ENCODE measurements at places on chromosomes 12 and 14. TPM values are rescaled to one million over a fixed set of nuclear protein-coding genes. Genes with fewer than 3 reads are reported as not detected.
A peak's percentile ranks its signal among the peaks of the same experiment; 100 is the strongest.

- no peak overlapping the region for H3K27ac ChIP-seq
- no peaks in the 10 kb centered on the region for H3K36me3 ChIP-seq
- no peak overlapping the region for H3K4me3 ChIP-seq
- no peak for DNase-seq
Observed at GRCh38 chr12:120653611-120654010, 13.2 kb downstream of the CABP1 start.

DNA sequence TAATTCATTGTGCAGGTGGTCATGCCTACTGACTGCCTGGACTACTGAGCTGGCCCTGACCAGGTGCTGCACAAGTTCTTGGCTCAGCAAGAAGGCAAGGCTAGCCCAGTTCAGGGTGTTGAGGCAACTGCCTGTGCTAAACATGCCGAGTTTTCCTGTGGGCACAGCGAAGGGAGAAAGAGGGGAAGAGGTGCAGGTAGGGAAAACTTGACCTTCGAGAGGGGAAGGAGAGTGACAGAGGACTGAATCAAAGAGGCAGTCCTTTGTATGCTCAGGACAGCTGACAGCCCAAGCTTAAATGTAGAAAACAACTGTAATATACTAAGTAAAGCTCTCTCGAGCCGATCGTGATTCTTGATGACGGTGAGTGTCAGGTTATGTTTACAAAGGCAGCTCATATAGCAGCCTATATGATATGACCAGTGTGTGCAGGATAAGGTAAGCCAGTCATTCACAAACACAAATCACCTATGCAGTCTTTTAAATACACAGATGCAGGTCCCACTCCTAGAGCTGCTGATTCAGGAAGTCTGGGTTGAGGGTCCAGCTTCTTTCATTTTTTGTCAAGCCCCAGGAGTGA lies 2.6 kb downstream of the IRAK3 start:
- no peak for DNase-seq
- peaks cover 15% of the 10 kb centered on the region for H3K27me3 ChIP-seq
- H3K4me3 ChIP-seq: no peak overlapping the region

FKBP3 gene
- total RNA-seq: 157 TPM

CLEC1B gene
- not detected for total RNA-seq

TMEM233 gene
- total RNA-seq: not detected

DNAAF2 gene
- 26.3 TPM for total RNA-seq

- H3K27me3 ChIP-seq: peaks cover 2% of the 10 kb centered on the region
- no peaks in the 10 kb centered on the region for H3K36me3 ChIP-seq
- DNase-seq: no peak
Observed at GRCh38 chr12:65123435-65124063, 2.4 kb upstream of the WIF1 start.

DNA sequence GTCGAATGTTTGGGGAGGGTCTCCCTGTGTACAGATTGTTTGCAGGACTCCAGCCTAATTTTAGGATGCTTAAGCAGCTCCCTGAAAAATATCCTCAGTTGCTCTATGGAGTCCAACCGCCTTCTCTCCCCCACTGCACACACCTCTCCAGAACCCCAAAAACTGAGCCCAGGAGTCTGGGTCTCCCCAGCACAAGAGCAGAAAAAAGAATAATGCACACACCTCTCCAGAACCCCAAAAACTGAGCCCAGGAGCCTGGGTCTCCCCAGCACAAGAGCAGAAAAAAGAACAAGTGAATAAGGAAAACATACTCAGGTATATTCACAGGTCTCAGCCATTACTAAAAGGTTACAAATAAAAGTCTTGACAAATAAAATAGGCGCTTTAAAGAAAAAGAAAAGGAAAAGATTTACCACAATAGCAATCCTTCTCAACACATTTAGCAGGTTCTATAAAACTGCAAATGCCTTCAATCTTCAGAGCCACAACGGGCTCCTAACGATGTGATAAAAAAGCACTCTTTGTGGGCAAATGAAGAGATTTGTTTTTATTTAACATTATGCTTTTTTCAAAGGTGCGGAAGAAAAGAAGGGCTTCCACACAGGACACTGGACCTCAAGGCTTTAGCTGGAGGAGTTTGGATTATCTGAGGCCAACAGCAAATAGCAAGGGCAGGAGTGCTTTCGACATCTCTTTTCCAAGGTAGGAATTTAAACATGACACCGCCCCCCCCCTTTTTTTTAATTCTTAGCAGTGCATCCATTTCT lies 8.2 kb downstream of the BCL11B start:
- DNase-seq: no peak
- no peaks in the 10 kb centered on the region for H3K27me3 ChIP-seq
- no peak overlapping the region for H3K27ac ChIP-seq
- no peak overlapping the region for H3K4me3 ChIP-seq
- peaks cover 25% of the 10 kb centered on the region for H3K4me1 ChIP-seq
- H3K36me3 ChIP-seq: no peaks in the 10 kb centered on the region

GRCh38 chr12:28891126-28891525 lies 258.0 kb upstream of the FAR2 start:
- no peak overlapping the region for H3K27ac ChIP-seq
- H3K36me3 ChIP-seq: no peaks in the 10 kb centered on the region
- no peak for DNase-seq
- H3K27me3 ChIP-seq: no peaks in the 10 kb centered on the region
- H3K4me3 ChIP-seq: no peak overlapping the region
- H3K4me1 ChIP-seq: no peaks in the 10 kb centered on the region

LTB4R gene
- 9.2 TPM for total RNA-seq

GRCh38 chr14:31388687-31389413 lies 31.5 kb downstream of the HEATR5A start:
- H3K4me1 ChIP-seq: no peaks in the 10 kb centered on the region
- H3K27me3 ChIP-seq: no peaks in the 10 kb centered on the region
- no peak overlapping the region for H3K4me3 ChIP-seq
- H3K27ac ChIP-seq: no peak overlapping the region
- H3K36me3 ChIP-seq: peaks cover 6% of the 10 kb centered on the region
- no peak for DNase-seq

DNA sequence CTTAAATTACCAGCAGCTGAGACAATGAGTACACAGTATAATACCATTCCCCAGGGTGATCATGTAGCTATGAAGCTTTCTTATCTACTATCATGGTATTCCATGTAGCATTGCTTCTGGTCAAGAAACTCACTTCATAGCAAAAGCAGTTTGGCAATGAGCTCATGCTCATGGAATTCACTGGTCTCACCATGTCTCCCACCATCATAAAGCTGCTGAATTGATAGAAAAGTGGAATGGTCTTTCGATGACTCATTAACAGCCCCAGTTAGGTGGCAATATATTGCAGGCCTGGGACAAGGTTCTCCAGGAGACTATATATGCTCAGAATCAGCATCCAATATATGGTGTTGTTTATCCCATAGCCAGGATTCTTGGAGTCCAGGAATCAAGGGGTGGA lies 553.7 kb downstream of the FOXG1 start:
- H3K27me3 ChIP-seq: no peaks in the 10 kb centered on the region
- H3K4me1 ChIP-seq: no peaks in the 10 kb centered on the region
- no peaks in the 10 kb centered on the region for H3K36me3 ChIP-seq

GRCh38 chr12:68036642-68037041 lies 47.4 kb downstream of the IFNG-AS1 start:
- H3K36me3 ChIP-seq: no peaks in the 10 kb centered on the region
- no peak for DNase-seq
- no peaks in the 10 kb centered on the region for H3K27me3 ChIP-seq
- H3K4me3 ChIP-seq: no peak overlapping the region

DNA sequence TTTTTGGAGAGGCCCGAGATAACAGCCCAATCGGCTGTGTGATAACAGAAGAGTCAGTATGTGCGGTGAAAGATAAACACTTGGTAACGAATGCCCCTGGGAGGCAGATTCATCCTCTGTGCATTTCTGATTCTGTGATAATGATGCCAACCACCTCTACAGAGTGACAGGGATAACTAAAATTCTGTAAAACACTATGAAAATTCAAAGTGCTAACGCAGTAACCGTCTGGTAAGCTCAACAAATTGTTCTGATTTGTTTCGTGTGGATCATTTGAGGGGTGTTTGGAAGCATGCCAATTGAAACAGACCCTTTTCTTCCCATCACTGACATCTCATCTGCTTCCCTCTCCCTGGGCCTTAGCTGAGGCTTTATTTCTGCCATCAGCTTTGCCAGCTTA lies 76.3 kb downstream of the ESR2 start:
- H3K4me1 ChIP-seq: no peaks in the 10 kb centered on the region
- no peak overlapping the region for H3K27ac ChIP-seq
- no peak overlapping the region for H3K4me3 ChIP-seq
- H3K36me3 ChIP-seq: peaks cover 48% of the 10 kb centered on the region

- no peak overlapping the region for H3K4me3 ChIP-seq
- H3K27ac ChIP-seq: no peak overlapping the region
- no peaks in the 10 kb centered on the region for H3K27me3 ChIP-seq
Observed at GRCh38 chr12:31594681-31595080, 3.7 kb upstream of the DENND5B start.

- no peak for DNase-seq
- no peaks in the 10 kb centered on the region for H3K4me1 ChIP-seq
- H3K27ac ChIP-seq: no peak overlapping the region
- peaks cover 19% of the 10 kb centered on the region for H3K36me3 ChIP-seq
Observed at GRCh38 chr12:53505555-53506449, 1.5 kb downstream of the NPFF start.

GRCh38 chr14:93185349-93185720 lies 218 bp downstream of the LYSET start:
- no peaks in the 10 kb centered on the region for H3K4me1 ChIP-seq
- peak overlapping the region; percentile 95 for H3K4me3 ChIP-seq
- DNase-seq: no peak

DNA sequence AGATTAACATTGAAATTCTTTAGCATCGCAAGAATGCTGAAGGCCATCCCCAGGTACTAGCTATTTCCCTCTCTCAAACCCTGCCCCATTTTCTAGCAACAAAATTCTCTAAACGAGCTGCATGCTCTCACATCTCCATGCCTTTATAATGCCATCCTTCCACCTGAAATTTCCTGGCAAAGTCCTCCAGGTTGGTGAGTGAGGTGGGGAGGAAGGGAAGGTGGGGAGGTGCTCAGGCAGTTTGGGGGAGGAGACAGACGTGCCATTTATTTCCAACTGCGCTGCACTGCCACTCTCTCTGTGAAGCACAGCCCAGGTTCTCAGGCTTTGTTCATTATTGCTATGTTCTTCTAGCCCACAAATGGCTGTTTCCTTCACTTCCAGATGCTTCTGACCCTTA lies 208.4 kb downstream of the PAWR start:
- no peaks in the 10 kb centered on the region for H3K27me3 ChIP-seq
- DNase-seq: peak; percentile 65
- no peaks in the 10 kb centered on the region for H3K36me3 ChIP-seq
- peaks cover 2% of the 10 kb centered on the region for H3K4me1 ChIP-seq
- no peak overlapping the region for H3K4me3 ChIP-seq
- H3K27ac ChIP-seq: no peak overlapping the region

DNA sequence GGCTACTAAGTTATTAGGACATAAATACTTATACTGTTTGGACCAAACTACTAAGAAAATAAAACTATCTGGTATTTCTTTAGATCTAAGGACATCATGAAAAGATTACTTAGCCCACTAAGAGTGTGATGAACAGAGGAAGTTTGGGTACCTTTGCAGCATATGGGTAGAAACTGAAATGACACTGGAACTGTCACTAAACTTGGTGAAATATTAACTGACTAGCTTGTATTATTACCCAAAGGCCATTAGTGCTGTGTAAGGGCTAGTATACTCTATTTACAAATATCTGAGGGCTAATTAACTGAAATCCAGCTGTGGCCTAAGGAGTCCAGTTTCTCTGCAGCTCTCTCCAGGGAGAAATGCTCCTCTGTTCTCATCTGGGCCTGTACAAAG lies 45.5 kb downstream of the PAWR start:
- no peak overlapping the region for H3K4me3 ChIP-seq
- H3K27me3 ChIP-seq: no peaks in the 10 kb centered on the region
- H3K4me1 ChIP-seq: peaks cover 2% of the 10 kb centered on the region
- H3K27ac ChIP-seq: no peak overlapping the region
- peaks cover 17% of the 10 kb centered on the region for H3K36me3 ChIP-seq
- no peak for DNase-seq

- no peak overlapping the region for H3K27ac ChIP-seq
- peak; percentile 71 for DNase-seq
- H3K36me3 ChIP-seq: no peaks in the 10 kb centered on the region
- H3K4me3 ChIP-seq: no peak overlapping the region
- H3K4me1 ChIP-seq: no peaks in the 10 kb centered on the region
- no peaks in the 10 kb centered on the region for H3K27me3 ChIP-seq
Observed at GRCh38 chr14:73245480-73246325, 8.4 kb downstream of the PAPLN start.

CD27 gene
- total RNA-seq: 0.37 TPM

DNA sequence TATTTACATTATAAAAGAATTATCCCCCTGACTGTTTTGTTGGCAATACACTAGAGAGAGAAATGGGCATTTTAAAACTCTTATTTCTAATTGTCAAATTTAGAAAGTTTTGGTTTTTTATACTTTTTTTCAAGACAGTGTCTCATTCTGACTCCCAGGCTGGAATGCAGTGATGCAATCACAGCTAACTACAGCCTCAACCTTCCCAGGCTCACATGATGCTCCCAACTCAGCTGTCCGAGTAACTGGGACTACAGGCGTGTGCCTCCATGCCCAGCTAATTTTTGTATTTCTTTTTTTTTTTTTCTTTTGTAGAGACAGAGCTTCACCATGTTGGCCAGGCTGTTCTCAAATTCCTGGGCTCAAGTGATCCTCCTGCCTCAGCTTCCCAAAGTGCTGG lies 8.3 kb upstream of the OR11H6 start:
- H3K4me1 ChIP-seq: no peaks in the 10 kb centered on the region
- H3K27me3 ChIP-seq: no peaks in the 10 kb centered on the region
- DNase-seq: no peak
- H3K27ac ChIP-seq: no peak overlapping the region
- H3K36me3 ChIP-seq: peaks cover 25% of the 10 kb centered on the region

B3GNT4 gene
- total RNA-seq: 1.0 TPM

DNA sequence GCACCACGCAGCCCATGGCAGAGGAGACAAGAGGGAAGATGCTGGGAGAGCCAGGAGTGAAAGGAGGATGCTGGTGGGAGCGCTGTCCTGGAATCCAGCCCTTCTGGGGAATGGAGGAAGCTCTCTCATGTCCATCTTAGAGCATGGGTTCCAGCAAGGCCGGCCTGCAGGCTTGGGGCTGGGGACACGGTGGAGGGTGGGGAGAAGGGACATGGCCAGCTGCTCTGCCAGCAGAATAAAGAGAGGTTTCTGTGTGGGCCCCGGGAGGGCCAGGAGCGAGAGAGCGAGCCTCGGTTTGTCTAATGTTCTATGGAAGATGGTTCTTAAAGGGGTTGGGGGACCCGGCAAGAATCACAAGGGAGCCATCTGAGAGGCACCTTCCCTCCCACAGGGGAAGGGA lies 60.2 kb downstream of the RIMBP2 start:
- no peak overlapping the region for H3K4me3 ChIP-seq
- no peak for DNase-seq
- H3K4me1 ChIP-seq: no peaks in the 10 kb centered on the region
- H3K27ac ChIP-seq: no peak overlapping the region

PCED1B gene
- total RNA-seq: 3.3 TPM

GRCh38 chr12:25501549-25501948 lies 51.5 kb downstream of the LMNTD1 start:
- H3K4me3 ChIP-seq: no peak overlapping the region
- no peak overlapping the region for H3K27ac ChIP-seq
- no peaks in the 10 kb centered on the region for H3K4me1 ChIP-seq
- DNase-seq: no peak
- no peaks in the 10 kb centered on the region for H3K36me3 ChIP-seq
